Fibroblast of skin of right quadriceps (primary cell): ENCODE measurements at places on chromosomes 5 and 9.

DNA sequence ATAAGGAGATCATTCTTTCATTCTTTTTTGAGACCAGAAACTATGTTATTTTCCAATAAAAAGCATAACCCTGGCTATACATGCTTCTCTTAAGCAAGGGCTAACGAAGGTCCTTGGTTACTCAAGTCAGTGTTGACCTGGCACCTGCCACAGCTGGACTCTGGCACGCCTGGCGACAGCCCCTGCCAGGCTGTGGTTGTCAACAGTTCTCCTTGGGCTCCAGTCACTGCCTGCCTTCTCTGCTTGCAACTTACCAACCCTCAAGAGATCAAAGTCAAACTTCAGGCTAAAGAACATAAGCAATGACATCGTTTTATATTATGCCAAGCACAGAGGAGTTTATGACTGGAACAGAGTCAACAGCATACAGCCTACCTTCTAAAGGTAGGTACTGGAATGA is 61.4 kb upstream of the TBC1D9B start:
- no peak for DNase-seq

DNA sequence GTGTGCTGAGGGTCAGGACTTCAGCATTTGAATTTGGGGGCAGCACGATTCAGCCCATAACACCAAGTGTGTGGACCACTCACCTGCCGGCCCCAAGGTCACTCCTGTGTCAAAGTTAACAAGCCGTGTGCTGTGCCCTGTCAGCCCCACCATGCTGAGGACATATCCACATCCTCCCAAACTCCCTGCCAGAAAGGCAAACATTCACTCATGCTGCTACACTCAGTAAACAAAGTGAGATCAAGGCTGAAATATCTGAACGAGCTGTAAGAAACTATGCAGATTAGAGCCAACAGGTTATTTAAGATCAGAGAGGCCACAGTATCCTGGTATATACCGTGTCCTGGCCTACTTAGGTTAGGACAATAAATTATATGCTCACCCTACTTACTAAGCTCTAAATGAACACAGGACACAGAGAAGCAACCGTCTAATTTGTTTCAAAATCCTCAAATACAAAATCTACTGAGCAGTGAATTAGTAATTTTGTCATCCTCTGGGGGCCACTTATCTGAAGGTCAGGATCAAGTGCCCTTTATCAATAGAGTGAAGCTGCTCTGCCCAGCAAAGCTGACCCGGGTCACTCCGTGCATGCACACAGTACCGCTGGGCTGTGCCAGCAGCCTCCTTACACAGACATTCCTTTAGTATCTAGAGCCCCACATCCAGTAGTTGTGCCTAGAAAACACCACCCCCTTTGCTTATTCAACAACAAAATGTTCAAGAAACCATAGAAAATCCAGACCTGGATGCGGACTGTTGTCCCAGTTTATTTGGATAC is 28.2 kb downstream of the RETREG1 start:
- no peak for DNase-seq

GRCh38 chr9:91639054-91639453 is 215.4 kb upstream of the NFIL3 start:
- DNase-seq: no peak

DNA sequence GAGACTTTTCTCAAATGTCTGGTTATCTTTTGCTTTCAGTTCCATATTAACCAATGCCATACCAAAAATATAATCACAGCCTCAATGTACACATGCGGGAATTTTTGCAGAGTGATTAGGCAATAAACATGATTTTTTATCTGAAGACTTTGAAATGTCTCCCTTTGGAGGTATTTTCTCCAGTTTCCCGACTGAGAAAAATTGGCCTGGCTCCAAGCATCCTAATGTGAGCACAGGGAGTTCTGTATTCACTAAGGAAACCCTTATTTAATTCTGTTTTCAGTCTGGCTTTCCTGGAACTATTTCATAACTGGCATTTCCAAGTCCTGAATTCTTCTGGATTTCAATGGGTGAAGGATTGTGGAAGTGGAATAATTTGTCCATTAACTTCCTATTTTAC is 8.5 kb downstream of the HCN1 start:
- DNase-seq: no peak

- peak; percentile 72 for DNase-seq
These were observed 752.8 kb downstream of the IRX1 start for GRCh38 chr5:4348423-4348822.

DNA sequence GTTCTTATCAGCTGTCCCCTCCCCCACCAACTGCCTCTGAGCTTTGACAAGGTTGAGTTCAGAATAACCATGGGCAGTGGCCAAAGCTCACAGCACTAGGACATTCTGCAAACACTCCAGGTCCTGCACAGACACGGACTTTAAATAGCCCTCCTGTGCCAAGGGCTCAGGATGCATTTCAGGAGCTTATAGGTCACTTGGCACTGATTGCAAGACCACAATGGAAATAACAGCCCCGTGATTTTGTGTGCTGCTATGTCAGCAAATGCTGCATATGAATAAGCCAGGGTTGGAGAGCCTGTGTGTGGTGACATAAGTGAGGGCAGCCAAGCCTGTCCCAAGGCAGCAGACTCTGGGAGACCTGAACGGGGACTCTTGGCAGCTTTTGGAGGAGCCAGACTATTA is 150.7 kb downstream of the DMRT2 start:
- DNase-seq: no peak

- no peak for DNase-seq
These were observed 105.5 kb downstream of the TLR4 start for GRCh38 chr9:117809751-117810150.

DNA sequence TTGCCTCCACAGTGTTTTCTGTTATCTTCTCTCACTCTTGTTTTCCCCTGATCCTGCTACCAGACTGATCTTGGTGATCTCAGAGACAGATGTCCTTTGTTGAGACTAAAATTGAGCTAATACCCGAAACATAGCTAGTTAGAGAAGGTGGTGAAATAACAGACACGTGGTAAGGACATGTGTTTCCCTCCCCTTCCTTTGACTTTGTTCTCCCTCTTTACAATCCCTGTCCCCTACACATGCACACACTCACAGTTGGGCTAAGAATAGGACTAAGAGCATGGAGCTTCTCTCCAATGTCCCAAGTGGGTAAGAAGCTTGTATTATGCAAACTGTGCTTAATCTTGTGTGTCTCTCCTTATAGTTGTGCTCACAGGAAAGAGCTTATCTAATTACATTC is 1603.0 kb upstream of the C9orf72 start:
- DNase-seq: no peak

- DNase-seq: peak; percentile 61
These were observed 6.0 kb upstream of the NIPBL start for GRCh38 chr5:36870399-36871040.

DNA sequence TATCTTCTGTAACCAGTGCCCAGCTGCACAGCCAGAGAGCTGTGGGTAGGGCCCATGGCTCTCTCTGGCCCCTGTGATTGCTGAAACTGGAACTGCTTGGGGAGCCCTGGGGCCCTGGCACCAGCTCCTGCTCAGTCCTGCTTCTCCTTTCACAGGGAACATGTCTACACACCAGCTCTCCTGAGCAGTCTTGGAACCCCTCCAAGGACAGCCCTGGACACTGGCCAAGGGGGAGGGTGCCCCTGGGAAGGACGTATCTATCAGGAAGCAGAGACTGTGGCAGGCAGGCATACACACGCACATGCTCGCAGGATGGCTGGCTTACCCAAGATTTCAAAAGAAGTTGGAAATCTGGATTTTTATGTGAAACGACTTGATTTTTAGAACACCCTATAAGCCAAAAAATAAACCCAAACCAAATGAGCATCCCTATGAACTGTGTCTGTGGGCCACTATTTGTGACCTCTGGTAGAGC is 8.8 kb upstream of the TRAF1 start:
- DNase-seq: peak; percentile 94

DNA sequence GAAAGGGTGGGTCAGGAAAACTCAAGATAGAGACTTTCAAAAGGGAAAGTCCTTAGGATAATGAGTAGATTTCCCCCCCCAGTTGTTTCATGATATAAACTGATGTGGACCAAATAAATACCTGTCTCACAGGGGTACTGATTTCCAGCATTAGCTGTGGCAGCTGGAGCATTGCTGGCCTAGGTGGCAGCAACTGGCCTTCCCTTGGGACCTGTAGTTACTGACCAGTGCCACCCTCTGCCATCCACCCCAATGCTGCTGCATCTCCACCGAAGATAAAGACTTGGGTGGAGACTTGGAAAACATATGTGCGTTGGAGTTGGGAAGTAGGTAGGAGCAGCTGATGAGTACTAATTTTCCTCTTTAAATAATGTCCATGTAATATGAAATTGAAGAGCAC is 71.8 kb downstream of the SYK start:
- DNase-seq: no peak

GRCh38 chr5:124746916-124747790 is 714 bp upstream of the ZNF608 start:
- peak; percentile 95 for DNase-seq

- DNase-seq: no peak
These were observed 70.3 kb upstream of the PCA3 start for GRCh38 chr9:76693912-76694311.

GRCh38 chr9:106111039-106111730 is 416.8 kb downstream of the TMEM38B start:
- no peak for DNase-seq
